Mucosa of gallbladder (tissue), 1 donor: ENCODE measurements at places on chromosomes 16 and 17.

DNA sequence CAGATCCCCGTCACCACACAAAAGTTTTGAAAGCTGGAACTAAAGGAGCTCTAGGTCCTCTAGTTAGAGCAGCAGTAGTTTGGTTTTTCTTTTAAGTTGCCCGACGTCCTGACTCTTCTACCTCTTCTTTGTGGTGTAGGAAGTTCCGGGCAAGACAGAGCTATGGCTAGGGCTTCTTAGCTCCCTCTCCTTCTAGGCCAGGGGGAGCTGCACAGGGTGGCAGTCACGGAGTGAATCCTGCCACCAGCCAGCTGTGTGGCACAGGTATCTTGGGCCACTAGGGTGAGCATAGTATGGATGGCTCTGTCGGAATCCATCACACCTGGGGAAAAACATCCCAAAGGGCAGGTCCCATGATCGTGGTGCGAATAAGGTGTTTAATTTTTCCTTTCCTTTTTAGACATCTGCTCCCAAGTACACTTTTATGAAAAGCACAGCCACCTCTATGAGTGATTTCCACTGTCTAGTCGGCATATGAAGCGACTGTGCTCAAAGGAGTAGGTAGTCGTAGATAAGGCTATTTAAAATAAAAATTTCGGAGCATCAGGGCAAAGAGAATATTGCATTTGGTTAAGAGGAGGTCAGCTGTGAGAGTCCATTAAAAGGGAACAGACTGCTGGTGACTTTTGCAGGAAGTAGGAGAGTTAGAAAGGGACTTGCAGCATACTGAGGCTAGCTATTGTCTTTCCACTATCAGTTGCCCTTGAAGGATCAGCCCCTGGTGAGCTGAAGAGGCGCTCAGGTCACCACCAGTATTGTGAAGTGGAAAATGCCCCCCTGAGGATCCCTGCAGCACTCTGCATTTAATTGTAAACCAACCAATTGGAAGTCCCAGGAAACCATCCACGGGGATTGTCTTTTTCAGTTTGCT, 2.1 kb downstream of the PRKCA start:
- peak; percentile 23 for DNase-seq

DNA sequence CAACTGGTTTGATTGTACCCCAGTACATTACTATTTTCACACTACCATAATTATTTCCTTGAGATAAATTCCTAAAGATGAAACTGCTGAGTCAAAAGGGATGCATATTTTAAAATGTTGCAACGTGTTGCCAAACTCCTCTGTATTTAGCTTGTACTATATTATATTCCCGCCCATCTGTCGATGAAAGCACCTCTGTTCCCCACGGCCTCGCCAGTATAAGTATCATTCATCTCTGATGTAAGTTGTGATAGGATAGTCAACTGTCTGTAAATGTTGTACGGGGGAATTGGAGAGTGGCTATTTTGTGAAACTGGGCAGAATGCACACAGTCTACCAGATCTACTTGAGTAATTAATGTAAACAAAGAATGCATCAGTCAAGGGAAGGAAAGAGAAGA, 47.7 kb upstream of the TNRC6A start:
- no peak for DNase-seq

GRCh38 chr16:81778861-81779535, at the start of gene PLCG2:
Gene PLCG2 (plus strand): TSS chr16:81779291. CDS start chr16:81785990, 6,699 bp downstream.
- DNase-seq = peak; percentile 80

GRCh38 chr16:56057151-56057550, 134.1 kb upstream of the GNAO1 start:
- DNase-seq = no peak

- DNase-seq = no peak
Observed at GRCh38 chr16:64459821-64460220, 662.0 kb downstream of the CDH11 start.

DNA sequence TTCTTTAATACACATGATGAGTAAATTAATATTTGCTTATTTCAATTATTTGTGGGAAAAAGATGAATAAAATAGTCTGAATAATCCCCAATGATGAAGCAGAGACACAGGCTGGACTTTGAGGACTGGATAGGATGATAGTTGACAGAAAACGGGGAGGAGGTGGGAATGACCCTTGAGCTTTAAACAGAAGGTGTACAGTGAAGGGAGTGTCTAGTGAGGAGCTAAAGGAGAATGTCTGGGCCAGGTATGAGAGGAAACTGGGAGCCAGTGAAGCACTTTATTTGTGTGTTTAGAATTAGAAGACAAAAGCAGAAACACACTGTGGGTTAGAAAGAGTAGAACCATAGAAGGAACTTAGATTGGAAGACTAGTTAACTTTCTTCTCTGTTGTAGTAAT, 230.4 kb upstream of the CA10 start:
- DNase-seq = no peak

- peak; percentile 71 for DNase-seq
Observed at GRCh38 chr16:20675488-20676267, 21.8 kb downstream of the ACSM1 start.

GRCh38 chr17:74226252-74226651, 12.9 kb downstream of the TTYH2 start:
- DNase-seq = no peak

DNA sequence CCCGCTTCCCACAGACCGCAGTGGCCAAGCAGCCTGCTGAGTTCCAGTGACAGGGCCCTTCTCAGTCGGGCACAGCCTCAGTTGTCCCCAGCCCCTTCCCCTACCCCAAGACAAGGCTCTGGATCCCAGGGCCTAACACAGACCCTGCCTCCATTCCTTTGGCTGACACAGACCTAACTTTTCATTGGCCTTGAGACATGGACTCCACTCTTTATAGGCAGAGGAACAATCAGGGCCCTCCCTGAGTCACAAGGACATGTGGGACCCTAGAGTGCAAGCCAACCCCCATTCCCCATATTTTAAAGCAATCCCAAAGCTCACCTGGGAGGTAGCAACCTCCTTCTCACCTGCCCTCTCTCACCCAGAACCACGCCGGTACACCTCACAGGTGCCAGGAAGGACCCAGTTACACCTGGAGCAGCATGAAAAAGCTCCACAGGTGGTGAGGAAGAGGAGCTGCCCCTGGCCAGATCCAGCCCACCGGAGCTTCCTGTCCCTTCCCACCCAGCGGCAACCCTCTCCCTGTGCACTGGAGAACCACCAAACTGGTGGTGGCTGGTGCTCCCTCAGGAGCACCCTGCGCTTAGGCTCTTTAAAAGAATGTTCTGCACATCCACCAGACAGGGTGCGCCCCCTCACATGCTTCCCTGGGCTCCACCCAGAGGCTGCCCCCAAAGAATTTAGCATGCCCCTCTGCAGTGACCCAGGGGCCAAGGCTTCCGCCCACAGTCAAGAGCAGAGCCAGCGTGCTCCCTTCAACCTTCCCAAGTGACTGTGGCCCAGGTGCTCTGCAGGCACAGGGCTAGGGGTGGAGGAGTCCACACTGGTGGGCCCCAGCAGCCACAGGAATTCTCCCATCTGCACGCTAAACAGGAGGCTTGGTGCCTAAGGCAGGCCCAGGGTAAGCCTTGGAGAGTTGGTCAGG, 3.4 kb downstream of the MNT start:
- no peak for DNase-seq

DNA sequence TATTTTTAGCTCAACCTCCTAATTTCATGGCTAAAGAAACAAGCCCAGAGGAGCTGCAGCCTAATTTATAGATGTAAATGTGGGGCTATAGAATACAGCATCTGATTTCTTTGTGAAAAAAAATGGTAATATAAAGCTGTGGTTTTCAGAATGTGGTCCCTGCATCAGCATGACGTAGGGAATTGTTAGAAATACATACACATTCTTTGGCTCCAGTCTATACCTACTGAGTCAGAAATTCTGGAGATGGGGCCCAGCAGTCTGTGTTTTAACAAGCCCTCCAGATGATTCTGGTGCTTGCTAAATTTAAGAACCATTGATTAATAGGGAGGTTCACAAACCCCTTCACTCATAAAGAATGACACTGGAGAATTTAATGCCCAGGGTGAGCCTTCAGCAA, 18.1 kb upstream of the MYH8 start:
- DNase-seq = no peak

- DNase-seq = peak; percentile 68
Observed at GRCh38 chr17:82051776-82052637, at the start of the genes GPS1 and RFNG. Gene GPS1 (plus strand): TSS chr17:82051898. CDS start chr17:82051932, 34 bp downstream. Gene RFNG (minus strand): TSS chr17:82051811. CDS start chr17:82051766, 45 bp downstream.

DNA sequence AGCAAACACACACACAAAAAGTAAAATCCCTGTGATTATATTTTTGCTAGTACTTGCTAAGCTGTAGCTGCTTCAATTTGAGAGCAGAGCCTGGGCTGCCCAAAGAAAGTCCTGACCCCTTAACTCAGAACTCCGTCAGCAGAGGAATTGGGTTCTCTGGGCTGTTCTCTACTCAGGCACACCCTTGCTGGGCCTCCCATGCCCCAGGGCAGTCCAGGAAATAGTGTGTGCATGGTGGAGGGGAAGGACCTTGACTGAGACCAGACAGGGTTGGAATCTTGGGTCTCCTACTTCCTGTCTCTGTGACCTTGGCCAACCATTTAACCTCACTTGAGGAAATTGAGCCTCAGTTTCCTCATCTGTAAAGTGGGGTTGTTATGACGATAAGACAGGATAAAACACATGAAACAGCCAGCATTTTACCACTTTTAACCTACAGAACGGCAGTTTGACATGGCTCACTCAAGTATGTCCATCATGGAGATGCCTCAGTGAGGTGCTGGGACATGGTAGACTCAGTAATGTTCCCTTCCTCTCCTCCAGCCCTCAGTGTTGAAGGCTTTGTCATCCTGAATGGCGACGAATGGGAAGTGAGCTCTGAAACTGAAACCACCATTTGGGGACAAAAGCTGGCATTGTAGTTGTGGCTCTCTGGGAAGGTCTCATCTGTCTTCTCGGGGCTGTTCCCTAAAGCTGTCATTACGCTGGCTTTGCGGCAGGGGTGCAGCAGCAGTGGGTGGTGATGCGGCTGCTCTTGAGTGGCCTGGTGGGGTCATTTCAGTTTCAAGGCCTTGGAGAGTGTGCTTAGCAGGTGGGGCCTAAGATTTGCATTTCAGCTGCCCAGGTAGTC, 74.9 kb downstream of the CMIP start:
- DNase-seq = no peak

GRCh38 chr16:59469266-59469665, 735.1 kb upstream of the GOT2 start:
- no peak for DNase-seq

DNA sequence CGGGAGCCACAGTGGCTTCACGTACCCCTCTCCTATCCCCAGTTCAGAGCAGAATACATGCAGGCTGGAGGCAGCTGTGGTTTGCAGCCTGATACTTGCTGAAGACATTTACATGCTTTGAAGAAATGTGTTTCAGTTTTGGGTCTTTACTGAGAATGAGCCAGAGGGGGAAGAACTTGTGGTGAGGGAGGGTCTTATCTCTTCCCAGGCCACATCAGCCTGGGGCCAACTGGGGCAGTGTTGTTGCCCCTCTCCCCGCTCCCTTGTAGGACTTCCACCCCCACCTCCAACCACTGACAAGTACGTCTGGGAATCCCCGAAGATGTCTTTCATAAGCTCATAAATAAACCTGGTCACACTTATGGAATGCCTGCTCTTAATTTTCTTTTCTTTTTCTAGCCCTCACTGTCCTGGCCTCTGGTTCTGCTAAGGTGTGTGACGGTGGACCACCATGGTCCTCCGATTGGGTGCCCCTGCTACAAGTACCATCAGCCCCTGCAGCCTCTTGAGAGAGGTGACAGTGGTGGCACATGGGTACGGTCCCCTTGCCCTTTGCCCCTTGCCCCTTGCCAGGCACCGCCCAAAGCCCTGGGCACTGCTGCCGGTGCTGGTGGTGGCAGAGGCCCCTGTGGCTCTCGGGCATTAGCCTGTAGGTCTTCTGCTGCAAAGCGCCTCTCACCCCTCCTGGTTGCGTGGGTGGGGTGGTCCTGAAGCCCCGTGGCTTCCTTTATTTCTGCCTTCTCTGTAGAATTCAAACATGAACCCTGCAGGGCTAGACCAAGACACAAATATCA, 144.8 kb upstream of the RPH3AL start:
- no peak for DNase-seq

DNA sequence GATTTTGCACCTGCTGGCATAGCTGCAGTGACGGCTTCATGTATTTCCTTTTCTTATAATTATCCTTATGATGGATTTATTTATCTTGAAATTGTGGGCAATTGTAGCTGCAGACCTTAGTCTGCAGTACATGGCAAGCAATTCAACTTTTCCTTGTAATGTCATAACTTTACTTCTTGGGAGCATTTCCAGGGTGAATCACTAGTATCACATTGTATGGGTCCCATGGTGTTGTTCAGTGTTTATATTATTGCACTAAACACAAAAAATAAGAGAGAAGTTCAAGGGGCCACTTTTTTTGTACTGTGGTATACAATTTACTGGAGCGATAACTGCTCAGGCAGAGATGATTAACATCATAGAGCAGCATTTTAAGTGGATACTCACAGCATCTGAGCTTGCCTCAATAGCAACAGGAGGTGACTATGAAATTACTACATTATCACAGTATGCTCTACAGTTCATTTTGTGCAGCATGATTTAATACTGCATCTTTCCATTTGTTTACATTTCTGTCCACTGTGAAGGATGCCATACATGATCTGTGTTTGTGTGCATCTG, 169.5 kb downstream of the STX8 start:
- no peak for DNase-seq

DNA sequence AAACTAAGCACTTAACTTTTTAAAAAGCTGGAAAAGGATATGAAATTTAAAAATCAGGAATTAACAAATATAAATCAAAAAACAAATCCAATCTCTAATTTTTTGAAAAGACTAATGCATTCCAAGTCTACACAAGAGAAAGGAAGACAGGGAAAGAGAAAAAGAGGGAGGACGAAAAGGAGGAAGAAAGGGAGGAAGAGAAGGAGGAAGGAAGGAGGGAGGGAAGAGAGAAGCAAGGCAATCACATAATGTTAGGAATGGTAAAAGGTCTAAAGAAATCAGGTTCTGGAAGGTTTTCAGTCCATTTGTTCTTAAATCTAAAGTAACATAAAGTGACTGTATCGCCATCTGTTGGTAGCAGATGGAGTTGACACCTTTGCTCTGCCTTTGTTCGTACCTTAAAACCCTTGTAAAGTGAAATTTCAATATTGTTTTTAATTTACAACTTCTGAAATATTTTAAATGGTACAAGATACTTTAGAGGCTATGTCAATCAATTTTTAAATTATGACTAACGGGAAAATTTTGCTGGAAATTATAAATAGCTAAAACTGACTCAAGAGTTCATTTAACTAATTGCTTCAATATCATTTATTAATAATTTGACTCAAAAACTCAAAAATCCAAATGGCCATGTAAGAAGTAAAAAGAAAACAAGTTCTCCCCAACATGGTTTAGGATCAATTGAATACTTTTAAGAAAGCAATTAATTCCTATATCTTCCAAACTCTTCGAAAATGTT, 20.4 kb upstream of the CDYL2 start:
- no peak for DNase-seq

GRCh38 chr17:61423967-61424649, 24.5 kb downstream of the TBX2 start:
- DNase-seq = no peak

DNA sequence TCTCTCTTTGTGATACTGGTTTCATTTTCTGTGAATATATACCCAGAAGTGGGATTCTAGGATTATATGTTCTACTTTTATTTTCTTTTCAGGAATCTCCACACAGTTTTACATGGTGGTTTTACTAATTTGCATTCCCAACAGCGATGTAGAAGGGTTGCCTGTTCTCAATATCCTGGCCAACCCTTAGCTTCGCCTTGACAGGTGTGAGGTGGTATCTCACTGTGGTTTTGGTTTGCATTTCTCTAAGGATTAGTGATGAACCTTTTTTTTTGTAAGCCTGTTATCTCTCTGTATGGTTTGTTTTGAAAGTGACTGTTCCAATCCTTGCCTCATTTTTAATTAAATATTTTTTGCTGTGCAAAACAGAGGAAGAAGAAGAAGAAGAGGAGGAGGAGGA, 937.7 kb downstream of the CDH8 start:
- no peak for DNase-seq
